ENCODE measurements at places on chromosomes 3 and 15. TPM values are rescaled to one million over a fixed set of nuclear protein-coding genes. Genes with fewer than 3 reads are reported as not detected.
A peak's percentile ranks its signal among the peaks of the same experiment; 100 is the strongest.

Gene GOLGA8S
- total RNA-seq = not detected

Gene SLC9C1
- total RNA-seq = not detected

Gene TMEM108
- not detected for total RNA-seq

Gene PGBD4
- total RNA-seq = 1.3 TPM

Gene PAK2
- total RNA-seq = 54.0 TPM

Gene PLA2G4E
- not detected for total RNA-seq

Gene COL6A6
- not detected for total RNA-seq

Gene IL20RB
- 1.1 TPM for total RNA-seq

Gene SEMA7A
- 14.3 TPM for total RNA-seq

Gene IQCF2
- total RNA-seq = not detected

DNA sequence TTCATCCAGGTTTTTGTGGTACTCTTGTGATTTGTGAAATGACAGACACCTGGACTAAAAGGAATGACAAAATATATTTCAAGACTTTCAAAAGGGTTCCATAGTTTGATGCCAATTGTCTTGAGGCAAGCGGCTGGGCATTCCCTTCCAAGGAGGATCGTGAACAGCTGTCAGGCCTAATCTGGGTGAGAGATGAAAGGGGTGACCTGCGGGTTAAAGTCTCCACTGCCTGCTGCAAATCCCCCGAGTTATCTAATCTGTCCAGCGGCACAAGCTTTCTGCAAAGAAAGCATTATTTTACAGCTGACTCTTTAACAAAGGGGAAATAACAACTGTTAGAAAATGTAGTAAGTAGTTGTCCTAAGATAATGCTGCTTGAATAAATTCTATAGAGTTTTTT, 128.7 kb upstream of the MB21D2 start:
- DNase-seq = no peak

DNA sequence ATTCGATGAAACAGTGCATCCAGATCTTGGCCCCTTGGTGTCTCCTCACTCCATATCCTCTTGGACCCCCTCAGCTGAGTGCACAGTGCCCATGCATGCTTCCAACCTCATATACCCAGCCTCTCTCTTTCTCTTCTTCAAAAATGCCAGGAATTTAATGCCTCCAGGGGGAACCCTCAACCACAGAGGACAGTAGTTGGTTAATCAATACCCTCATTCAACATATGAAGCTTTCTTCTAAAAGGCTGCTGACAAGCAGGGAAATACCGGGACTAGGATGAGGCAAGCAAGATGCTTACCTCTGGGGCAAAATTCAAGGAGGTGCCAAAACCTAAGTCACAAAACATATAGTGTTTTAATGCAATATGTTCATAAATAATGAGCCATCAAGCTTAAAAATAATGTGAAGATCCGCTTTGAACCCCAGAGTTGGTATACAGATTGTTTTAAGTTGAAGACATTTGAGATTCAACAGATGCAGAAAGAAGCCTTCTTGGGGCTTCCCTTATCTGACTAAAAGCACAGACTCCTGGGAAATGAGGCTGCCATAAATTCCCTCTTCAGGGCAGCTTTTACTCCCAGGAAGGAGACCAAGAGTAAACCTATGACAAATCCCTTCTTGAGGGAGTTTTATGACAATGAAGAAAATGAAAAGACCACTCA, 48.2 kb upstream of the FHIT start:
- DNase-seq = no peak

DNA sequence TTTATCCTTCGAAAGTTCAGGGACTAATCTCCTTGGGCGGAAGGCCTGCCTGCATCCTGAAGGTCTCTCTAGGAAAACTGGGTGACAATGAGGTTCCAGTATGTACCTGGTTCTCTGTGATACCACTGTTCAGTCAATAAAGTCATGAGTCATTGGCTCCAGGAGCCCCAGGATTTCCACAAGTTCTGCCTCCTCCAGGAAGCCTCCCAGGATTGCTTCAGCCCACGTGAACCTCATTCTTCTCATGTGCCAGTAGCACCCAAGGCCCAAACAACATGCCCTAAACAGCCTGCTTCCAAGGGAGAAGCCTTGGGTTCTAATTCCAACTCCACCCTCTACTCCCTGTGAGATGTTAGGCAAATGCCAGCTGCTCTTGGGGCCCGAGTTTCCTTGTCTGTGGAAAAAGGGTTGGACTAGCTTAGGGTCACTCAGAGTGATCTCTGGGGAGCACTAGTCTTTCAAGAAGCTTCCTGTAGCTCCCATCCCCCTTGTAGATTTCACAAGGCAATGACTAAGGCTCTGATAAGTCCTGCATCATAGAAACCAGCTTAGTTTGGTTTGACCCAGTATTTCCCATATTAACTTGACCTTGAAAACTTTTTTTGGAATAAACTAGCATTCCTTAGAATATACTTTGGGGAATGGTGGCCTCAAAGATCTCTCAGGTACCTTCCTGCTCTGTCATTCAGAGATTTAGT, 118.3 kb upstream of the ATP2B2 start:
- DNase-seq = no peak

GRCh38 chr3:158100681-158101080, 5.5 kb downstream of the SHOX2 start:
- no peak for DNase-seq

DNA sequence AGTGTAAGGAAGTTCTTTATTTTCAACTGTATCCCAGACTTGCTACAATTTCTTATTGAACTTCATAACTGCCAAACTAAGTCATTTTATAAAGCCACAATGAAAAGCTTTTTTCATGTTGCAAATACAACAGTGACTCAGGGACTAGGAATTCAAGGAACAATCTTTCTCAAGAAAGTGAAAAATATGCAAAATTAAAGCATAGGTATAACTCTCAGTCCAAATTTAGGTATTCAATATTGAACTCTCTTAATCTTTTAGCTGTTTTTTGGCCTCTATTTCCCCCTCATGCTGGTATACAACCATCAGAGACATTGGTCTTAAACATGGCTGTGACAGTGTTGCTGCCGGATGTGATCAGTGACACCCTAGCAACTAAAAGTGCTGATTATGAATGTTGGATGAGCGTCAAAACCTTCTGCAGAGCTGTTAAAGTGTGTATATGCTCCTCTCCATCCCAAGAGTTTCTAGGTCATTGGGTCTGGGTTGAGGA, 476.9 kb downstream of the ZNF385D start:
- DNase-seq = peak; percentile 31

DNA sequence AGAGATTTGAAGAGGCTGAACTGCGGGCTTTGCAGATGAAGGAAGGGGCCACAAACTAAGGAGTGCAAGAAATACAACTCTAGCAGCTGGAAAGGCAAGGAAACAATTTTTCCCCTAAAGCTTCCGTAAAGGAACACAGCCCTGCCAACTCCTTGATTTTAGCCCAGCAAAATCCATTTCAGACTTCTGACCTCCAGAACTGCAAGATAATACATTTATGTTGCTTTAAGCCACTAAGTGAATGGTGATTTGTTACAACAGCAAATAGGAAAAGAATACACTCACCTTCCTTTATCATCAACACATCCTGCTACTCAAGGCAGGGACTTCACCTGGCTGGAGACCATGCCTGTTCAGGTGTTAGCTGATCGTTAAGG, 119.3 kb upstream of the NR2E3 start:
- no peak for DNase-seq

DNA sequence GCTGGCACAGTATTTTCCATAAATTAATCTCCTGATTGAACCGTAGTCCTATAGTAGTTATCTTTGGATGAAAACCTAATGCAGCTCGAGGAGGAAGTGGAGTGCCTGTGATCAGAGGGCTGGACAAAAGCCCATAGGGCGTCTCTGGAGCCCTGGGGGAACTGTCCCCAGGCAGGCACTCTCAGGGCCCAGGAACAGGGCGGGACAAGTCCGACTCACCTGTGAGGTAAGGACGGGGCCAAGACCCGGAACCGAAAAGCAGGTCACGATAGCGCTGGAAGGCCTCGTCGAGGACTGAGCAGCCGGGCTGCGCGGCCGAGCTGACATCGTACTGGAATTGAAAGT, 341 bp downstream of the HEXA start:
- DNase-seq = no peak

DNA sequence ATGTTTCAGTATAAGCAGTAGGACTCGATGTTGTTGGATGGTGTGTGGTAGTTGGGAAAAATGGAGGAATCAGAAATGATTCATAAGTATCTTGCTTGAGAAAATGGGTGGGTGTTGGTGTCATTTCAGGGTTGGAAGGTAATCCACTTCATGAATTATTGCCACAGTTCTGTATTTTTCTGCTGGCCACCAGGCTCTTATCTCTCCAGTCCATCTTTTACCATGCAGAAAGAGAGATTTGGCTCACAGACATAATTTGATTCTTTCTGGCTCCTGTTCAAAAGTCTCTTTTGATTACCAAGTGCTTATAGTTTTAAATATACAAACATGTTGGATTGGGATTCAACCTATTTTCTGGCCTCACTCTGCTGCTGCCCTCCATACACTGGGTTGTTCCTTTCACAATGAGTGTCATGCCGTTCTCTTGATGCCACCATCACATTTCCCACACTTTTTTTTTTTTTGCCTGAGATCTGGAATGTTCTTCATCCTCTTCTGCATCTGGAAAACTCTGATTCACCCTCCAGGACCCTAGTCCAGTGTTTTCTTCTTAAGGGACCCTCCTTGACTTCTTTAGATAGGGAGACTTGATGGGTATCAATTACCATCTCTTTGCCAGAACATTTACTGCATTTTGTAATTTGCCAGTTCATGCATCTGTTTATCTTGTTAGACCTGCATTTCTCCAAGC, 69.4 kb upstream of the GAP43 start:
- DNase-seq = no peak

- DNase-seq = peak; percentile 42
Measured at GRCh38 chr3:183697610-183698317, at the start of gene YEATS2. Gene YEATS2 (plus strand): TSS chr3:183697797. CDS start chr3:183715163, 17,366 bp downstream.

DNA sequence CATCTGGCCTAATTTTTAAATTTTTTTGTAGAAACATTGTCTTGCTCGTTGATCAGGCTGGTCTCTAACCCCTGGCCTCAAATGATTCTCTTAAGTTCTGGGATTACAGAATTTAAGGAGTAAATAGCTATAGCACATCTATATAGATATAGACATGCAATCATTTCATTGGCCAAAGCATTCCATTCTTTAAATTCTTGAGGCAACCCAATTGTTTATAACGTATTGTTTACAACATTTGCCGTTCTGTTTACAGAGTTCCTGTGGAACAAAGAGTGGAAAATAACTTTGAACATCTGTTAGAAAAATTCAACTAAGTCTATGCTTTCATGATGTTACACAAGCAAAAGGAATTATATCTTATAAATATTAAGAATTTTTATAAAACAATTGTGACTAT, 205.2 kb upstream of the ROBO2 start:
- no peak for DNase-seq

GRCh38 chr15:78046796-78047341, 30.6 kb downstream of the TBC1D2B start:
- no peak for DNase-seq

GRCh38 chr15:81170511-81170910, 26.2 kb upstream of the IL16 start:
- no peak for DNase-seq

DNA sequence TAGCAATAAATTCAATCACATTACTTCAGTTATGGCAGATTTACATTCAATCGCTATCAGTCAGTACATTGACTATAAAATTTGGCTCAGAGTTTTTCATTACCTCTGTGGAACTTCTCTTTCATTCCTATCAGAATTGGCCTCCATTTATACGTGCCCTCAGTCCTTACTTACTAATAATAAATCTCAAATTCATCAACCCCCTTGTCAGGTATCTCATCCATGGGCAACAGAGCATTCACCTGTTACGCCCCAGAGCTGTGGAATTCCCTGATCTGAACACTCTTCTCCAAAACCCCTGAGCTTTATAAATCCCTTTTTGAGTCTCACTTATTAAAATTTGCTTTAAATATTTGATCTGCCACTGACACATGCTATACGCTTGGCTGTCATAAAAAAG, 492.9 kb downstream of the GBE1 start:
- DNase-seq = no peak

DNA sequence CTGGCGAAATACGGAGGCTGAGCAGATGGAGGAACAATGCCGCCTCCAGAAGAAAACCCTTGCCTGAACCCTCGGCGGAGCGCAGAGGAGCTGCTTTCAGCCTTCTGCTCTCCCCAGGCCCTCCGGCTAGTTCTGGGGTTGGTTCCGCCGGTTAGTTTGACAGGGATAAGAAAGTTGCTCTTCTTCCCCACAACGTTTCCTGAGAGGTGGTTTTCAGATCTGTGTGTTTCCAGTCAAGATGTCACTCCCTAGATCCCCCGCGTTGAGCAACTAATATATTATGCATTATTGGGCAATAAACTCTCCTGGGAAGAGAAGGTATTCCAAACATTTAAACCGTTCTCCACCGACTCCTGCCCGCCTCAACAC, 551 bp downstream of the NLGN1 start:
- DNase-seq = no peak

DNA sequence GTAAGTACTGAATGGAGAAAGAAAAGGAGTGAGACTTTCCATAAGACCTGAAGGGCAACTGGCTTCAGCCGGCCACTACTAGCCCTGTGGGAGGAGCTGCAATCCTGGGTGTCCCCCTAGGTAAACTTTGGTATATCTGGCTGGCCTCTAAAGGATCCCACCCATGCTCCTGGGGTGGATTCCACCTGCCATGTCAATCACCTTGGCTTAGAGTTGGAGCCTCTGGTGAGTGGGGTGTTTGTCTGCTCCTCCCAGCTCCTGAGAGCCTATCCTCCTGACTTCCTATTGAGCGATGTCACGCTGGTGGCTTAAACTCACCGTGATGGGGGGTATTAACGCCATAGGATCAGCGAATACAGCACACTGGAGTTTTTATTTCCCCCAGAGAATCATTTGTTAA, 2.6 kb downstream of the SPTBN5 start:
- DNase-seq = no peak

GRCh38 chr15:40471105-40471807, 472 bp downstream of the CHST14 start:
- no peak for DNase-seq

DNA sequence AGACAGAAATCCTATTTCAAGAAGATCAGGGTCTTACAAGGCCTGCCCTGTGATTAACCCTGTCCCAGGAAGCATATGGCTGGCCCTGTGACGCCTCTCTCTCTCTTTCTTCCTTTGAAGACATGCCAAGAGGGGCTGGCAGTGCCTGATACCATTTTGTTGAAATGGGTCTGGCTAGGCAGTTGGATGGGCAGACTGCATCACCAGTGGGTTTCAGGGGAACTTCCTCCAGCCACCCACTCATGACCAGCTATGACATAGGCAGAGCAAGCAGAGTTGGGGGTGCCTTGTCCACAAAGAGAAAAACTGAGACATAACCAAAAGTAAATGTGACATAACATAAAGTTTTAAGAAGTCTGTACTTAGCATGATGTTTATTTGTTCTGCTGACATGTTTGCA, 31.4 kb upstream of the MANF start:
- DNase-seq = no peak

DNA sequence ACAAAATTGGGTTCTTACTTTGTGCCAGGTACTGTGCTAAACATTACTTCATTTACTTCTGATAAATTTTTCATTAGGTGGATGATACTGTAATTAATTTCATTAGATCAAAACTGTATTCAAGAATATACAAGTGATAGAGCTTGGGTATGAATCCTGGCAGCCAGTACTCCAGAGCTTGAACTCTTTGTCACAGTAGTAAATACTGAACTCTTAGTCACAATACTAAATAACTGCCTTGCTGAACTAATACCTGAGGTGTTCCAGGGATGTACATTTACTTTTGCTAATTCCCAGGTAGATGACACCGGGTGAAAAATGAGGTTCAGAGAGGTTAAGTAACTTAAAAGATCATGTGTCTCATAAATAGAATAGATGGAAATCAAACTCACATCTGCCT, 20.3 kb downstream of the FXR1 start:
- no peak for DNase-seq

- DNase-seq = no peak
Measured at GRCh38 chr3:124516333-124516732, 213.9 kb upstream of the UMPS start.
